ENCODE measurements at places on chromosomes 3 and 15. TPM values are rescaled to one million over a fixed set of nuclear protein-coding genes. Genes with fewer than 3 reads are reported as not detected.

DNA sequence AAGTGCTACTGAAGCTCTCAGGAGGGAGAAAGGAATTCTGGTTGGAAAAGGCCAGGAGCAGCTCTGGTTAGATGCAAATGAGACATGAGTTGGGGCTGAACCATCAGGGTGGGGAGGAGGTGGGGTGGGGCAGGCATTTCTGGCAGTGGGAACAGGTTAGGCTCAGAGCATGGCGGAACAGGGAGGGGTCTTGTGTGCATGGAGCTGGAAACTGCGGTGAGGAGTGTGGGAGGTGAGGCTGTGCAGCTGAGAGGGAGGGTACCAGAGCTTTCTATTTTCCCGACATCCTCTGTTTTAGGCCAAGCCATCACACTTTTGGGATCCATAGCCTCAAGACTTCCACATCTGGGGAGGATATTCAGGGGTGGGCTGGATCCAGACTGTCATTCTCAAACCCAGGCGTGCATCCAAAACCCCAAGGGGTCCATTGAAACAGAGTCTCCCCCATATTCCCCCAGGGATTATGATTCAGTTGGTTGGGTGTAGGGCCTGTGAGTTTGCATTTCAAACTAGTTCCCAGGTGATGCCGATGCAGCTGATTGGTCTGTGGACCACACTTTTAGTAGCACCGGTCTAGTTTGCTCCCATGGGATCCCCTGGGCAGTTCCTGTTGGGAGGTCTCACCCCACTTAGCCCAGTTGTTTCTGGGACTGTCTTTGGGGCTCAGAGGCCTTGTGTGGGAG lies 100.9 kb upstream of the TLE3 start:
- DNase-seq, result no peak

- no peak for DNase-seq
Measured at GRCh38 chr3:82641701-82642100, 880.3 kb upstream of the GBE1 start.

DNA sequence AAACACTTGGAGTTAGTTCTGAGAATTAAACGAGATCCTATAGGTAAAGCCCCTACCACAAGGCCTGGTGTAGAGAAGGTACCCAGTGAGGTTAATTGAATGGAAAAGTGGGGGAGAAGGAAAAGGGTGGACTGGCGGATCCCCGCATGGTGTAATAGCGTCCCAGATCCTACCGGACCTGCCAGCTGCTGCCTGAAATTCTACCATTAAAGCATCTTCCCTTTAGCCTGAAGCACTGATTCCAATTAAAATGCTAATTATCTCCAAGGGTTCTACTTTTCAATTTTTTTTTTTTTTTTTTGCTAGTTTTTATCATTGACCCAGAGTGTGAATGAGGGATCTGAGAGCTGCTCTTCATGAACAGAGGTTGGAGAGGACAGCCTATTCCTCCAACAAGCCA lies 237.9 kb downstream of the TLE3 start:
- no peak for DNase-seq

DNA sequence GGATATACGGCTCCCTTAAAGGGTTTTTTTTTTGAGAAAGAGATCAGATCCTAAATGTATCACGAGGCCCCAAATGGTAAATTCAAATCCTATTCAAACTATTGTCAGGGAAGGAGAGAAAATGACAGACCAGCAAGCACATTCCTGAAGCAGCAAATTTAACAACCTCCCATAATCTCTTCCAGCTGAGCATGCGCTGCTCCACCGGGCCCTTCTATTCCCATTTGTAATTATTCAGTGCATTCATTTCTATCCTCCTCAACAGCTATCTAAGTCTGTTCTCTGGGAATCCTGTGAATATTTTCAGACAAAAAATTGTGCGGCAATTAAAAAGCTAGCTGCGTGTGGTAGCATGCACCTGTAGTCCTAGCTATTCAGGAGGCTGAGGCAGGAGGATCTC lies 43.2 kb downstream of the MAGI1 start:
- no peak for DNase-seq

The DISP2 gene
- 0.40 TPM for total RNA-seq

The ITIH1 gene
- not detected for total RNA-seq

Measured in epithelial cell of proximal tubule (primary cell).